ENCODE measurements at places on chromosomes 13 and 19.
A peak's percentile ranks its signal among the peaks of the same experiment; 100 is the strongest.

- peak; percentile 75 for DNase-seq
Measured at GRCh38 chr19:14632286-14632685, 42.4 kb downstream of the ADGRE3 start.

- no peak for DNase-seq
Measured at GRCh38 chr13:114059946-114060860, 72.2 kb downstream of the RASA3 start.

DNA sequence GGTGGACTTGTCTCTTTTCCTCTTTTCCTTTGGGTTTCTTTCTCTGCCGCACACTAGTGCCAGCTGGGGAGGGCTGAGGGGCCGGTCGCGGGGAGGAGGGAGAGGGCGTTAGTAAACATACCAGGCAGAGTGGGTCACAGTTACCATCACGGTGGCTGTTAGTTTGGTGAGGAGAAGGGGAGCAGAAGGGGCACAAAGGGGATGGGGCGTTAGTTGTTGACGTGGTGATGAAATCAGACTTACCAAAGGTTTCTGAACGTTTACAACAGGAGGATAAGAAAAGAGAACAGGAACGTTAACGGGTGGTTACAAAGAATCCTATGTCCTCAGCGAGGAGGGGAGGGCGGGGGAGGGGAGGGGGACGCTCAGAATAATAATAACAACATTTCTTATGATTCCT is 77.9 kb downstream of the PTPRS start:
- no peak for DNase-seq

GRCh38 chr19:28542394-28543243 is 670.3 kb downstream of the UQCRFS1 start:
- DNase-seq, result no peak

GRCh38 chr13:43411211-43411610 is 375.6 kb downstream of the ENOX1 start:
- no peak for DNase-seq

DNA sequence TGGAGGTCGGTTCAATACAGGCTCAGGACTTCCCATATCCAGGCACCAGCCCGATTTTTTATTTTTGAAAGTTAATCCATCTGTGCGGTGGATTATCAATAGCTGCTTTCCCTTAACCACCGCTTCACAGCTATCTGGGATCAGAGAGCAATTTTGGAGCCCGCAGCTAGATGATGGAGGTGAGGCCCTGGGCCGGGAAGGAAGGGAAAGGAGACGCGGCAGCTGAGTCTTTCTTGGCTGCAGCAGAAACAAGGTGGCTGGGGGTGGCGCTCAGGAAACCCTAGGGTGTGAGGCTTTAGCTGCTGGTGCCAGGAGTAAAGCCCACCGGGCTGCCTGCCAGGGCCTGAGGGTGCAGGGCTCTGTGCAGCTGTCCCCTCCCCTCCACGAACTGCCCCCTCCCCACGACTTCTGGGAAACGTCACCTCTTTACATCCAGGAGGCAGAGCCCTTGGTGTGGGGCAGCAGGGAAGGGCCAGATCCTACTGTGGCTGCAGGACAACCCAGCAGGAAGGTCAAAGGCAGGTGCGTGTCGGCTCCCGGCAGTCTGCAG is 307.0 kb downstream of the ZNF536 start:
- no peak for DNase-seq

GRCh38 chr19:10749435-10750384 is 31.8 kb downstream of the DNM2 start:
- no peak for DNase-seq

GRCh38 chr19:30718707-30719106 is 346.5 kb downstream of the ZNF536 start:
- DNase-seq, result no peak

DNA sequence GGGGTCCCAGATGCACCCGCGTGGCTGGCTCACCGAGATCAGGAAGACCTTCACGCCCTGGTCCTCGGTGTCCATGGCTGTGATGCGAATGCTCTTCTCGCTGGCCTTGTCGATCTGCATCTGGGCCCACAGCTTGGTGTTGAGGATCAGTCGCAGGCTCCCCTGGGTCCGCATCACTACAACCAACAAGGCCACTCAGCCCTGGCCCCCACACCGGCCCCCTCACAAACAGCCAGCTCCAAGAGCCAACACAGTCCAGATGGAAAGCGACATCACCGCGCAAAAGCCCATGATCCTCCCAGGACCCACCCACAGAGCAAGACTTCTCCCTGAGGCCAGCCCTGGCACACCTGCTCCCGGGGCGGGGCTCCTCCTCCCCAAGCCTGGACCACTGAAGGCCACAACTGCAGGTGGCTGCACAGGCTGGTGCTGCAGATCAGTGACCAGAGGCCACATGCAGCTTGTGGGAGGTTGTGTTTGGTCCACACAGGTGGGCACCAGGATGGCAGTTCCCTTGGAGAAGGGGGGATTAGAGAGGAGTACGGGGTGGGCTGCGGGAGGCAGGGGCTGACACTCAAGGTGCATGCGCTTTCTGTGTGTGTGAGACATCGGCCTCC is 4.5 kb downstream of the CAPS start:
- DNase-seq, result no peak

- DNase-seq, result no peak
Measured at GRCh38 chr13:110490009-110490770, 71.3 kb downstream of the RAB20 start.

- no peak for DNase-seq
Measured at GRCh38 chr19:48466561-48467325, 2.4 kb upstream of the CYTH2 start.

- peak; percentile 44 for DNase-seq
Measured at GRCh38 chr13:106619688-106620555, 52.0 kb upstream of the ARGLU1 start.

DNA sequence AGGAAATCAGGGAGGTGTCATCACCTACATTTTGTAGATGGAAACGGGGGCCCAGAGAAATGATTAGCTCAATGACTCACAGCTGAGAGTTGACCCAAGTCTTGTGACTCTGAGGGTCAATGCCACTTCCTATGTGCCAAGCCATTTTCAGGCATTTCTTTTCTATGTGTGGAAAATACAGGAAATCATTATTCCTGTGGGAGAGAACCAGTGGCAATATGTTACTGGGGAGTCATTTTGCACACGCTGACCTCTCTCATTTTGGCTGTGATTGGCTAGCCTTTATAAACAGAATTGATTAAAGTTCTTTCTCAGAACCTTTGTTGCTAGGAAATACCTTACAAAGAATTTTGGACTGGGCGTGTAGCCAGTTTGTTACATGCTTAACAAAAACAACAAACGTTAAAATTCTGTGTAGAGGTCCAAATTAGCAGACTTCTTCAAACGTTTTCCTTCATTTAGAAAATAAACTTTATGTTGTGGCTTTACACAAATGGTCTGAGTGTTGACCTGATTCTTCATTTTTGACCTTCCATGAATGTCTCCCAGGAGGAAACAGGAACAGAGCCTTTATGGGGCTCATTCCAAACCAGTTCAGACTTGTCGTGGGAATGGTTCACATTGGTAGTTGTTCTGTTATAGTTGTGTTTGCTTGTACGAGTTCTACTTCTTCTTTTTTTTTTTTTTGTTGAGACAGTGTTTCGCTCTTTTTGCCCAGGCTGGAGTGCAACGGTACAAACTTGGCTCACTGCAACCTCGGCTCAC is 11.4 kb downstream of the PCCA start:
- DNase-seq, result no peak

DNA sequence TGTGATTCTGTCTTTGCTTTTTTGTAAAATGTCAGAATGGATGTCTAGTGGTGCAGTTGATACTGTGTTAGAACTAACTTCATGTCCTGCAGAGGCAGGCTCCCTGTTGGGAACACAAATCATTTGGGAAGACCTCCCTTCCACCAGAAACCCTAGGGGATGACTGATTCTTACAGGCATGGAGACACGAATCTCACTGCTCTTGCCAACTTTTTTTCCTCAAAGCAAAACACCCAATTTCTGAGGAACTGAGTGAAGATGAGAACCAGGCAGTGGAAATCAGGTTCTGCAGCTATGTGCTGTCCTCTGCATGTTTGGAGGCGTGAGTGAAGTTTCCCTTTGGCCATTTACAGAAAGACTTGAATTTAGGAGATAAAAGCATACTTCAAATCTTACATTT is 87.5 kb upstream of the CSNK1A1L start:
- DNase-seq, result no peak

- no peak for DNase-seq
Measured at GRCh38 chr19:1235625-1236538, 1.9 kb downstream of the CBARP start.

DNA sequence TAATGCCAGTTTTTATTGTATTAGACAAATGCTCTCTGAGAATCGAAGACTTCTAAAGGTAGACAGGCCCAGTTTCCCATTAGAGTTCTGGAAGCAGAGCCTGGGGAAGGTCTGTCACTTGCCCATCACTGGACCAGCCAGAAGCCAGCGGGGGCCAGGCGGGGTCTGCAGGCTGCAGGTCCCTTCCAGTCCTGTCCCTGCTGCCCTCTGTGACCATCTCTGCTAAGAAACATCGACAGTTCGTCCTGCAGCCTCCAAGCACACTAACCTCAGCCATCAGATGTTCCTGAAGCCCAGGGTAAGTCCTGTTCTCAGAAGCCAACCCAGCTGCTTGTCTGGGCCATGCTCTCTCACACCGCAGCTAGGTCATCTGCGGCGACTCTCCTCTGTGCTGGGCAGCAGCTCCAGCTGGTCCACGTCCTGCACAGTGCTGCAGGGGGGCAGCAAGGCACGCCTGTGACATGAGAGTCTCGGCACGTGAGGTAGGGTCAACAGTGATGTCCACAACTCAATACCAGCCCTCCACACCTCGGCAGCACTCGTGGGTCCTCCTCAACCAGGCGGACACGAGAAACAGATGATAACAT is 2.9 kb upstream of the ADPRHL1 start:
- DNase-seq, result no peak

DNA sequence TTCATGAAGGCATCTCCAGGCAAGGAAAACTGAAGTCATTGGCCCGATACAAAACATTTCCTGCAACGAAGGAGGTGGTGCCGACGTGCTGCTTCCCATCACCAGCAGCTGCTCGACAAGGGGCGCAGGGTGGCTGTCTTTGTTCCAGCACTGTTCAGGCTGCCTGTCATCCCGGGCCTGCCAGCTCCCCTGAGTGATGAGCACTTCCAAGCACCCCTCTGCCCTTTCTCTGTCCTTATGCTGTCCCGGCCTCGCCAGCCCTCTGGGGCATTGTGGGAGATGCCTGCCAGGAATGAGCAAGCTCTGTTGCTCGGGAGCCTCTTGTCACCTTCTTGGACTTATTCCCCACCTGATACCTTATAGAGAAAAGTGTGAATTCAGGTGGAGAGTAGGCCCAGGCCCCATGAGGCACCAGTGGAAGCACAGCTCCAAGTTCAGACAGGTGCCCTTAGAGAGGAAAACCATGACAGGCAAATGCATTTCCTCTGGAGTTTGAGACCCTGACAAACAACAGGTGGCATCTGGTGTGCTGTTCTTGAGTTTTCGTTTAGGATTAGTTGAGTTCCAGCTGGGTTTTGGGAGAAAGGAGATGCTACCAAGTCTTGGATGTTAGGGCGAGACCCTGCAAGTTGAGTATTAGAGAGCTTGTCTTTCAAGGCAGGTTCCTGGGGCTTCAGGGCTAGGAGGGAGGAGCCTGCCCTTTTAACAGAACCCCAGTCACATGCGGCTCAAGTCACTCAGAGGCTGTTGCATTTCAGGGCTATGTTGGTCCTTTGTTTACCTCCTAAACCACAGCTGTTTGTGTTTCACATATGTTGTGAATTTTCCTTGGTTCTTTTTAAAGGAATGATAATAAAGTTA is 21.4 kb downstream of the BBC3 start:
- no peak for DNase-seq

- no peak for DNase-seq
Measured at GRCh38 chr19:50639121-50640112, at the start of gene SYT3. Gene SYT3, minus strand, starts transcription at chr19:50639881. Its CDS starts 2,470 bp downstream, at chr19:50637411.

GRCh38 chr13:110291286-110291685 is 15.7 kb downstream of the COL4A1 start:
- DNase-seq, result no peak

Data from HCT116 (cell line).